Activated T-cell treated with anti-CD3 and anti-CD28 coated beads, Interleukin-2, amount 50 U/mL, for 72 hours (primary cell): ENCODE measurements at places on chromosomes 2 and 18. TPM values are rescaled to one million over a fixed set of nuclear protein-coding genes. Genes with fewer than 3 reads are reported as not detected.

- H3K27ac ChIP-seq, result no peak overlapping the region
- no peaks in the 10 kb centered on the region for H3K36me3 ChIP-seq
- H3K4me1 ChIP-seq, result peaks cover 4% of the 10 kb centered on the region
- H3K27me3 ChIP-seq, result no peaks in the 10 kb centered on the region
- H3K4me3 ChIP-seq, result peak overlapping the region; percentile 36
Measured at GRCh38 chr2:42523341-42523740, 29.6 kb upstream of the KCNG3 start.

The CDK5R2 gene
- not detected for total RNA-seq

DNA sequence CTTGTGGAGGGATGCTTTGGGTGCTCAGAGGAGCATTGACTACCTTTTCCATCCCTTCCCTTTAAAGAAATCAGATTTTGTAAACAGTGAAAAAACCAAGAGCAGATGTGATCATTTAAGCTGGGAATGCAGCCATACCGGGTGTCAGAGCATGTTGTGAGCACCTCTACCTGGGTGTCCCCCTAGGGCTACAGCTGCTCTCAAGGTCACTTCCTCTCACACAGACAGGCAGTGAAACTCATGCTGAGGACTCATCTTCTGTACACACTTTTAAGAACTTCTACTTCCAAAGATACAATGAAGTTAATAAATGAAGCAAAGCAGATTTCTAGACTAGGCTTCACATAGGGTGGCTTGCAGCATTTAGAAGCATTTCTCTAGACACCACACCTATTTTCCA lies 48.4 kb upstream of the FRZB start:
- H3K4me3 ChIP-seq, result no peak overlapping the region
- DNase-seq, result no peak
- H3K27ac ChIP-seq, result no peak overlapping the region
- no peaks in the 10 kb centered on the region for H3K27me3 ChIP-seq
- no peaks in the 10 kb centered on the region for H3K4me1 ChIP-seq
- no peaks in the 10 kb centered on the region for H3K36me3 ChIP-seq

The BOK gene
- total RNA-seq, result 0.10 TPM

DNA sequence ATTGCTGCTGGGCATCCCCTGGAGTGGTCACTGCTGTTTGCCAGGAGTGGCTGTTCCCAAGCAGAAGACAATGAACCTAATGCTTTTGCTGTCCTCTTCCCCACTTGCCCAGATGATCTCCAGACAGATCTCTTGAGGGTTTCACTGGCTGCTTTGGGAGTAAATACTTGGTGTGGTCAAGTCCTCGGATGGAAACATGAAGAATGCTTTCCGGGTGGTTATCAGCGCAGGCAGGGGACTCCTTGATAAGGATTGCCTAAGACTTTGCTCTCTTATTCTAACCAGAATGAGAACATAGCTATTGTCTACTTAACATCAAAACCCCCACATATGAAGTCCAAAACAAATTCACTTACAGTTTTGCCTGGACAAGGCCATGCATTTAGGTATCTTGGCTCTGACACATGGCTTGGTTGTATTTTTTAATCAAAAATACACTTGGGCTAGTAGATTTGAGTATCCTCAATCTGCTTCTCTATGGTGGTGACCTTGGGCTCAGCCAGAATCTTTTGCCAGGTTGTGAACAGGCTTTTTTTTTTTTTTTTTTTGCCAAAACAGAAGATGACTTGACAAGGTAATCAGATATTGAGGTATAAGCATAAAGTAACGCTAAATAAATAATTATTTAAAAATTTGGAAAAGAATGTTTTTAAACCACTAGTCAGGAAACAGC lies 34.8 kb upstream of the MYO3B start:
- H3K4me3 ChIP-seq, result no peak overlapping the region
- no peak overlapping the region for H3K27ac ChIP-seq
- DNase-seq, result no peak
- no peaks in the 10 kb centered on the region for H3K27me3 ChIP-seq

The TRIM54 gene
- total RNA-seq, result not detected

DNA sequence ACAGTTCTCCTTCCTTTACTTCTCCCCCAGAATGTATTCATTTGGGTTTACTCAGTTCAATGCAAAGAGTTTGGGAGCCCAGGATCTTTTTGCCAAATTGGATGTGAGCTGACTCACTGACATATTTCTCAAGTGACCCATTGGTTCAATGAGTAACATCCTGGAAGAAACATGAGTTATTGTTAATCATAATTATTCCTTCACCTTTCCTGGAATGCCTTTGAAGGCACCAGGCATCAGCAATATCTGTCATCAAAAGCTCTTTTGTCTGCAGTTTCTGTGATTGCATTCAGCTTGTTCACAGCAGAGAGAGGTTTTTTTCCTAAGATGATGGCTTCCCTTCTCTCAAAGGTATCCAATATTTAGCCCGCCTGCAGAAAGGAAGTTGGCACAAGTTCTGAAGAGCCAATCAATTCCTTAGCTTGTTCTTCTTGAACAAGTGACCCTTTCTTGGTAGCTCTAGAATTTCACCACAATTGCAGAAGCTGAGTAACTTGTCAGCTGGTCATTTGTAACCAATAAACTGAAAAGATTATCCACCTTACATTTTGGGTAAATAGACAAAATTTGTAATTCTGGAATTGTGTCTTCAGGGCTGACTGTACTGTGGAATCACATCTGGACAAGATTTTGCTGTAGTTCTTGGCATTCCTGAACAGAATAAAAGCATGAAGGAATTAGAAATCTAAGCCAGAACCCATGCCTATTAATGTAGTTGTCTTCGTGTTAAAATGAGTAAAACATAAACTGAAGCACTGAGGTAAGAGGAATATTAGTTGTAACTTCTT lies 72.2 kb upstream of the TMEM17 start:
- no peak overlapping the region for H3K4me3 ChIP-seq
- no peaks in the 10 kb centered on the region for H3K4me1 ChIP-seq
- DNase-seq, result no peak
- no peaks in the 10 kb centered on the region for H3K36me3 ChIP-seq
- H3K27ac ChIP-seq, result no peak overlapping the region

- no peak overlapping the region for H3K27ac ChIP-seq
- no peaks in the 10 kb centered on the region for H3K4me1 ChIP-seq
- H3K4me3 ChIP-seq, result no peak overlapping the region
- H3K27me3 ChIP-seq, result no peaks in the 10 kb centered on the region
- H3K36me3 ChIP-seq, result peaks cover 1% of the 10 kb centered on the region
Measured at GRCh38 chr2:183866666-183867065, 731.7 kb upstream of the ZNF804A start.

- no peak for DNase-seq
- H3K4me3 ChIP-seq, result no peak overlapping the region
- H3K27me3 ChIP-seq, result no peaks in the 10 kb centered on the region
- H3K4me1 ChIP-seq, result no peaks in the 10 kb centered on the region
- H3K36me3 ChIP-seq, result no peaks in the 10 kb centered on the region
- no peak overlapping the region for H3K27ac ChIP-seq
Measured at GRCh38 chr2:13542642-13543041, 825.9 kb downstream of the TRIB2 start.

- H3K4me1 ChIP-seq, result no peaks in the 10 kb centered on the region
- H3K27ac ChIP-seq, result no peak overlapping the region
- no peak for DNase-seq
Measured at GRCh38 chr18:31450409-31450808, 2.9 kb downstream of the DSG3 start.

DNA sequence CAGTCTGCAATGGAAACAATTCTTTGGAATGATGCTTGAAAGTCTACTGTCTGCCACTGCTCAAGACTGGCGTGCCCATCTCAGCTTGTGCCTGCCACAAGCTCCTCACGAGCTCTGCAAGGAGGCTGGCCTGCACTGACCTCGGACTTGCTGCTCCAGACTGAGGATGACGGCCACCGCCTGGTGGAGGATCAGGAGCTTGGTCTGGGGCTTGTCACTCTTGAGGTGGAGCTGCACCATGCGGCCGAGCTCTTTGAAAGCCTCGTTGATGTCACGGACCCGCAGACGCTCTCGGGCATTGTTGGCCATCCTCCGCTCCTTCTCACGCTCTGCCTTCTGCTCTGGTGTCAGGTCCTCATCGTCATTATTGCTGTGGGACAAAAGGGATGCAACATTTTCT lies 269.4 kb upstream of the CCDC68 start:
- no peaks in the 10 kb centered on the region for H3K4me1 ChIP-seq
- no peaks in the 10 kb centered on the region for H3K27me3 ChIP-seq
- no peak overlapping the region for H3K27ac ChIP-seq
- DNase-seq, result no peak
- no peaks in the 10 kb centered on the region for H3K36me3 ChIP-seq

GRCh38 chr2:137846993-137847392 lies 117.3 kb upstream of the HNMT start:
- H3K4me3 ChIP-seq, result no peak overlapping the region
- H3K27me3 ChIP-seq, result no peaks in the 10 kb centered on the region
- H3K4me1 ChIP-seq, result no peaks in the 10 kb centered on the region
- no peak for DNase-seq
- no peak overlapping the region for H3K27ac ChIP-seq

GRCh38 chr2:145484448-145485097 lies 964.7 kb upstream of the ZEB2 start:
- H3K27me3 ChIP-seq, result no peaks in the 10 kb centered on the region
- no peak for DNase-seq
- H3K36me3 ChIP-seq, result no peaks in the 10 kb centered on the region
